ENCODE measurements at places on chromosomes 3 and 15. TPM values are rescaled to one million over a fixed set of nuclear protein-coding genes. Genes with fewer than 3 reads are reported as not detected.

Gene TRANK1
- total RNA-seq: 13.9 TPM

Gene TTLL13
- 0.38 TPM for total RNA-seq

Gene HIGD2B
- total RNA-seq: not detected

Gene HYAL3
- 11.8 TPM for total RNA-seq

Gene COMMD4
- total RNA-seq: 67.6 TPM
